Fibroblast of the aortic adventitia (primary cell): ENCODE measurements at places on chromosomes 6 and 20. TPM values are rescaled to one million over a fixed set of nuclear protein-coding genes. Genes with fewer than 3 reads are reported as not detected.

DNA sequence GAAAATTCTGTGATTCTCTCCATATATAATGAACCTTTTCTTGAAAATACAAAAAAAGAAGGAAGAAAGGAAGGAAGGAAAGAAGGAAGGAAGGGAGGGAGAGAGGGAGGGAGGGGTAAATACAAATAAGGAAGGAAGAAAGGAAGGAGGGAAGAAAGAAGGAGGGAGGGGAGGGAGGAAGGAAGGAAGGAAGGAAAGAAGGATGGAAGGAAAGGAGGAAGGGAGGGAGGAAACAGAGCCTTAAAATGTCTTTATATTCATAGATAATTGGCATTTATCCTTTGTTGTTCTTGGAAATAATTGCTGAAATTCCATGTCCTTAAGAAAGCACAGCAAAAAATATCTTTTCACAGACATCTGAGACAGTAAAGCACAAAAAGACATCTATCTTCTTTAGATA is 40.3 kb downstream of the SAMD3 start:
- DNase-seq = no peak

GRCh38 chr6:30171677-30172471 is 8.5 kb downstream of the TRIM15 start:
- DNase-seq = peak; percentile 8

- DNase-seq = no peak
Observed at GRCh38 chr20:51899674-51900073, 97.4 kb upstream of the SALL4 start.

GRCh38 chr20:4230651-4231050 is 215.3 kb upstream of the RNF24 start:
- no peak for DNase-seq

GPR6 gene
- not detected in 2 replicates for total RNA-seq

PROKR2 gene
- not detected in 2 replicates for total RNA-seq

COX4I2 gene
- total RNA-seq = not detected in 2 replicates

GSTA3 gene
- not detected in 2 replicates for total RNA-seq

MYO6 gene
- 10.5 and 16.4 TPM in 2 replicates for total RNA-seq

HLA-DRB5 gene
- not detected in 2 replicates for total RNA-seq

DNA sequence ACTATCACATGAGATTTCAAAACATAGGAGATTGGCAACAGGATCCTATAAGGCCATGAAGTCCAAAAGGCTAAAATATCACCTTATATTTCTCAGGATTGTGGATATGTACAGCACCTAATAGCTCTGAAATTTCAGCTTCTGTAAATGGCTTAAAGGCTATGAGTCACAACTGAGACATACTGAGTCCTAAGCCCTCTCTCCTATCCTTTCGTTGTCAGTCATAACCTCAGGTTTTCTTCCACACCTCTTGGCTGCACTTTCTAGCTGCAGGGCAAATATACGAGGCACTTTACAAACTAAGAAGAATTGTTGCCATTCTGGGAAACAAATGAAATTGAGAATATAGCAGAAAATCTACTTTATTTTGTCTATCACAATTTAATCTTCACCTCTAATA is 969.9 kb upstream of the EPHA7 start:
- DNase-seq = no peak
